ENCODE measurements at places on chromosomes 4 and X.

- no peak for DNase-seq
These were observed 157.9 kb downstream of the GBA3 start for GRCh38 chr4:22850630-22851029.

GRCh38 chrX:42456176-42456700, 321.7 kb downstream of the PPP1R2C start:
- DNase-seq: no peak

DNA sequence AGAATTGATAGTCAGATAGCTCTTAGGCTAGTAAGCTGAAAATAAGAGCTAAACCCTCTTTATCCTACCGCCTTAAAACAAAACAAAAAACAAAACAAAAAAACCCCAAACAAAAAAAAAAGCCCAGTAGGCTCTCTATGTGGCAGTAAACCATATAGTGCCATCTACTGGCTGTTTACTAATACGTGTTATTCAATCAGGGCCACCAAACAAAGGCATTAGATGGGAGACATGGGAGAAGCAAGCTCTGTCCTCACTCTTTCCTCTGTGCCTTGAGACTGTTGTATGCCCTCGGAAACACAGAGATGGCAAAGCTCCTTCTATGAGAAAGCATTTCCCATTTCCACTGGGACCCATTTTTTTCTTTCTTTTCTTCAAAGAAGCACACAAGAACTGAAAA, 148.8 kb upstream of the MID1 start:
- DNase-seq: no peak

- no peak for DNase-seq
These were observed 4.0 kb downstream of the NUDT10 start for GRCh38 chrX:51336584-51336983.

GRCh38 chr4:89640620-89641366, 196.2 kb downstream of the SNCA start:
- no peak for DNase-seq

DNA sequence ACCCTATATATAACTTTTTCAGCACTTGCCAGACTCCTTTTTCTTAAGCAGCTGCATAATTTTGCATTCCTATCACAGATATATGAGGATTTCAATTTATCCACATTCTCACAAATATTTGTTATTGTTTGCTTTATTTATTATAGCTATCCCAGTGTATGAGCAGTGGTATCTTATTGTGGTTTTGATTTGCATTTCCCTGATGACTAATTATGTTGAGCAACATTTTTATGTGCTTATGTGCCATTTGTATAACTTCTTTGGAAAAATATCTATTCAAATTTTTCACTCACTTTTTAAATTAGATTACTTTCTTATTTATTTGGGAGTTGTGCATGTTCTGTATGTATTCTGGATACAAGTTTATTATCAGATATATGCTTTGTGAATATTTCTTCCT, 361.9 kb downstream of the KCTD8 start:
- DNase-seq: no peak

DNA sequence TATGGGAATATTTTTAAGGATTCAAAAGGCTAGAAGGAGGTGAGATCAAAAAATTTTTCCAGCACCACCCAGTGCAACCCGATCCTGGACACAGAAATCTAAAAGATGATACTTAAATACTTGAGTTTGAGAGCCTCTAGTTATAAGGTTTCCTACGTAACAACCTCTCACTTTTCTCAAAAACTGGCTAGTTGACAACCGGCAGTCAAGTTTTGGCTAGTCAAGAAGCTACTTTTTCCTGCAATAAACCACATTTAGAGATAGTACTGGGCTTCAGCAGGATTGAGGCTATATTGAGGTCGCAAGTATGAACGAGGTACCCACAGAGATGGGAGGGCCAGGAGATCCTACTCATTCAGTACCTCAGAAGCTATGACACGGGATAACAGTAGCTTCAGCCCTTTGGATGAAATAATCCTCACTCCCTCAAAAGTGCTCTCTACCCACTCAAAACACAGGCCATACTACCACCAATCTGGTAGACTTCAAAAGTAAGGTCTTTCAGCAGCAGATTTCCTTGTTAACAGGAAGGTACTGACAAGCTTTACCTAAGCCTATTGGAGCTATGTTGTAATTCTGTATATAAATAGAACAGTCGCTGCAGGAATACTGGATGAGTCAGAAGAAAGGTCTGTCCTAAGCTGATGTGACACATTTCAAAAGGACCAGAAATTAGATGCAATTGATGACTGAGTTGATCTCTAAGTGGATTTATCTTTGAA, 1.5 kb upstream of the TSPAN5 start:
- DNase-seq: no peak

DNA sequence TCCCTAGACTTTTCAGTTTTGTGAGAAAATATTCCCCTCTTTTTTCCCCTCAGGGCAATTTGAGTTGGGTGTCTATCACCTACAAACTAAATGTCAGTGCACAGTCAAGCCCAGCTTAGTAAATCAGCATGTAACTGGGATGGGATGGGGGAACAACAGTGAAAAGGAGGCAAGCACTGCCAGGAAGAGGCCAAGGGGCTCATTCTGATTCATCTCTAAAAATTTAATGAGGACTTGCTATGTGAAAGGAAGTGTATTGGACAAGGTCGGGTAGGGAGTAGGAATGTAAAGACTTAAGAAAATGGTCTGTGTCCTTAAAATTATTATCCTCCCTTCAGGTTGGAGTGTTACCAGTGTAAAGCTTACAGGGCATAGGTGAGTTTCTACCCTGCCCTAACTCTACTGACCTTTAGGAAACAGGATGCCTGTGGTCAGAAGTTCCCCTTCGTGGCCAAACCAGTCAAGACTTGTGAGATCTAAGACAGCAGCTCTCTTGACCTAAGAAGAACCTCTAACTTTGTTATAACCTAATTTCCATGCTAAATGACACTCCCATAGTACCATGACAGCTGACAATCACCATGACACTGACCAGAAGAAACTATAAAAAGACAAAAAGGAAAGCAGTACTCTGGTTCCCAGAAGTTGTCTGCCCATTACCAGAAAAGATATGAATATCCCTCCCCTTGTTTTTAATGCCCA, 194.4 kb upstream of the LDB2 start:
- DNase-seq: no peak

GRCh38 chr4:165288639-165289422, 38.6 kb upstream of the MSMO1 start:
- DNase-seq: no peak

DNA sequence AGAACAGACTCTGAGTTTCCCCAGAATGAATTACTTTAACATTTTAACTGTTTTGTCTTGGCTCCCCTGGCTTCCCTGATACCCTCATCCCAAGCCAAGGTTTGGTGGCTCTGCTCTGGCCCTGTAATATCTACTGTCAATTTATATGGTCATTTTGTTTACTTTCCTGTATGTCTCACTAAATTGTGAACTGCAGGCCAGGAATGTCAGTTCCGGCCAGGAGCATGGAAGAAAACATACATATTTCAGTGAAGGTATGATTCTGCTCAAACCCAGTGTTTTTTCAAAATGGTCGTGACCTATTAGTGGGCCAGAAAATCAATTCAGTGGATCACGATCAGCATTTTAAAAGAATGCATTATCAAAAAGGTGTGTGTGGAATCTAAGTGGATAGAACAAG, 1.2 kb downstream of the RPGR start:
- no peak for DNase-seq

DNA sequence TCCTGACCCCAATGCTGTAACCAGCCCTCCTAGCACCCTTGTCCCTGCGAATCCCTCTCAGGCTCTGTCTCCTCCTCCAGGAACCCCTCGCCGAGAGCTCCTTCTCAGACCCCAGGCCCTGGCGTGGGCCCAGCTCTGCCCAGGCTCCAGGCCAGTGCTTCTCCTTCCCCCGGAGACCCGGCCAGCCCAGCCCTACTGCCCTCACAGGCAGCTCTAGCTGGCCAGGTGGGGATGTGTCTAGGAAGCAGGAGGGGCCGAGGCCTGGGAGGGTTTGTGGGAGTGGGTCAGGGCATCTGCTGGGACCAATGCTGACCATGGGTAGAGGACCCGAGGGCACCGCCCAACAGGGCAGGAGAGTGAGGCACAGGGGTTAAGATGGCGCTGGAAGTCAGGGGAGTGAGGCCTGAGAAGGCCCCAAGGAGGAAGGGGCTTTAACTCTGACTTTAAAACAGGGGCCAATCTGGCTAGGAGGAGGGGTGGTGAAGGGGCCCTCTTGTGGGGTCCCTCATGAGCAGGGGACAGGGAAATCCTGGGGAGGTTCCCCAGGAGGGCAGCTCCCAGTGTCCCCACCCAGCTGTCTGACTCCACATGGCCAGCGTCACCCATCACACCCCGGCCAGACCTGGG, 64.7 kb upstream of the NKX1-1 start:
- DNase-seq: no peak

GRCh38 chr4:15400981-15401671, 26.7 kb upstream of the C1QTNF7 start:
- no peak for DNase-seq

GRCh38 chr4:13483768-13484121, 395 bp downstream of the RAB28 start:
- DNase-seq: no peak

GRCh38 chr4:88211473-88212252, 53.2 kb upstream of the ABCG2 start:
- peak; percentile 30 for DNase-seq

GRCh38 chrX:41677183-41678060, 11.4 kb upstream of the GPR34 start:
- no peak for DNase-seq

GRCh38 chrX:13646154-13646549, 6.8 kb upstream of the TCEANC start:
- no peak for DNase-seq

GRCh38 chr4:67092351-67092750, 453.0 kb downstream of the CENPC start:
- no peak for DNase-seq

DNA sequence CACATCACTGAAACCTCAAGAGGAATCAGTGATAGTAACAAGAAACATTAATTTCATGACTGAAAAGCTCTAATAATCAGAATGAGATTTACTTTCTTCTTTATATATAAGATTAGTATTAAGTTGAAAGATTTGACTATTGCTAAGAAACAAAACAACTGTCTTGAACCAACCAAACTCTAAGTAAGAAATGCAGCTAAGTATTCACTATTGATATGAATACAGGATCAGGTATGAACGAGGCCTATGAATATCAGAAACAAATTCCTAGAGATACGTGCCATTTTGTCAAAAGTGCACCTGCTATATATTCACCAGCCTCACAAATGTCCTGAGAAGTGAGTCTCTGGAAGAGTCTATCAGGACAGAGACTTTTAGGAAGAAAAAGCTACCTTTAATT, 32.1 kb downstream of the GATB start:
- DNase-seq: no peak

DNA sequence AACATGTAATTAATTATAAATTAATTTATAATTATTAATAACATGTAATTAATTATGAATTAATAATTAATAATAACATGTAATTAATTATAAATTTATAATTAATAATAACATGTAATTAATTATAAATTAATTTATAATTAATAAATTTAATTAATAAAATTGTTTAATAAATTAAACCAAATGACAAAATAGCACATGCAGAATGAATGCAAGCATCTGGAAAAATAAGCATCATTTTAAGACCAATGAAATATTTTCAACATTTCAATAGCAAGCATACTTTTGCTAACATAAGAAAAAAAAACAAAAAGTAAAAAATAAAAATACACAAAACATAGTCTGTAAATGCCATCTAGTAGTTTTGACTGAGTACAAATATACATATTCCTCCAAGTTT, 21.8 kb downstream of the GYPE start:
- DNase-seq: no peak

GRCh38 chrX:21207080-21207479, 167.1 kb upstream of the CNKSR2 start:
- DNase-seq: no peak

- no peak for DNase-seq
These were observed 9.1 kb downstream of the KLB start for GRCh38 chr4:39415678-39416283.

Measured in Panc1 (cell line).